ENCODE measurements at places on chromosomes 11 and 22.

- no peak for DNase-seq
Measured at GRCh38 chr11:130426837-130427341, 1.5 kb downstream of the ADAMTS8 start.

GRCh38 chr22:48244388-48245195, 1482.1 kb downstream of the TBC1D22A start:
- DNase-seq, result no peak

GRCh38 chr11:130074736-130075135, 5.0 kb downstream of the APLP2 start:
- DNase-seq, result no peak

DNA sequence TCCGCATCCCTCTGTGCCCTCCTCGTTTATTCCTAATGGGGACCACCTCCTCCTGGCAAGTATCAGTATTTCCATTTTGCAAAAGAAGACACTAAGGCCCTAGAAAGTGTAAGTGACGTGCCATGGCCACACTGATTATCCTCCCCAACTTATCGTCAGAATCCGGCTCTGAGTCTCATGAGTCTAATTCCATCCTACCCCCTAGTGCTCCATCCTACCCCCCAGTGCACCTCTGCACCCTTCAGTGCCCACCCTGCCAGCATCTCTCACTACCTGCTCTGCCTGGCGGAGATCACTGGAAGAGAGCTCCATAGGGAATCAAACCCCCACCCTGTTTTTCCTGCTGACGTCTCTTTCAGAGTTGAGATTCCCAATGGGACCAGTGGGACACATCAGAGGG, 31.8 kb downstream of the PRDM11 start:
- DNase-seq, result no peak

DNA sequence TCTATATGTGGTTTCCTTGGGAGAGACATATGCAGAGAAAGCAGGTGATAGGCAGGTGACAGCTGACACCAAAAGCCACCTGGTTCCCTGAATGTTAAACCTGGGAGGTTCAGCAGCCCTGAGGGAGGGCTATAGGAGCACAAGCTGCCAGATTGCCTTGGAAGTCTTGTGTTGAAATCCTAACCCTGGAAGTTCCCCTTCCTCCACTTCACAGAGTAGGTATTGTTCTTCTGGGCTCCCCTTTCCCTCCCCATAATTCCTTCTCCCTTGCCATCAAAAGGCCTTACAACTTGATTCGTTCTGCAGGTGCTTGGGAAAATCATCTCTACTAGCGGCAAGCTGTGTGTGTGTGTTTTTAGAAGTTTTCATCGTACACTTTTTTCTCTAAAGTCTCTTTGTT, 5.4 kb downstream of the LDLRAD3 start:
- DNase-seq, result no peak

DNA sequence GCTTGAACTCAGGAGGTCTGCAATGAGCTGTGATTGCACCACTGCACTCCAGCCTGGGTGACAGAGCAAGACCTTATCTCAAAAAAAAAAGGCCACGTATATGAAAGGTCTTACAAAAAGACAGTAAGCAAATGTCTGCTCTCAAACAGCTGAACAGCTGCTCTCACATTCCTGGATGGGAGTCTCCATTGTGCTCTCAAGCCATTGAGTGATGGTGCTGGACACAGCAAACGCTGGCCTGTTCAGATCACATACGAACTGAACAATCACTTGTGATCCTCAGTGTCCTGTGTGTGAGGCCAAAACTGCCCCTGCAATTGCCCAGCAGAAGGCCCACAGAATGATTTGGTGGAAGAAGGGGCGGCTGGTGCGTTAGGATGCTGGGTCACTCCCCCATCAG, 34.4 kb upstream of the YWHAH start:
- no peak for DNase-seq

DNA sequence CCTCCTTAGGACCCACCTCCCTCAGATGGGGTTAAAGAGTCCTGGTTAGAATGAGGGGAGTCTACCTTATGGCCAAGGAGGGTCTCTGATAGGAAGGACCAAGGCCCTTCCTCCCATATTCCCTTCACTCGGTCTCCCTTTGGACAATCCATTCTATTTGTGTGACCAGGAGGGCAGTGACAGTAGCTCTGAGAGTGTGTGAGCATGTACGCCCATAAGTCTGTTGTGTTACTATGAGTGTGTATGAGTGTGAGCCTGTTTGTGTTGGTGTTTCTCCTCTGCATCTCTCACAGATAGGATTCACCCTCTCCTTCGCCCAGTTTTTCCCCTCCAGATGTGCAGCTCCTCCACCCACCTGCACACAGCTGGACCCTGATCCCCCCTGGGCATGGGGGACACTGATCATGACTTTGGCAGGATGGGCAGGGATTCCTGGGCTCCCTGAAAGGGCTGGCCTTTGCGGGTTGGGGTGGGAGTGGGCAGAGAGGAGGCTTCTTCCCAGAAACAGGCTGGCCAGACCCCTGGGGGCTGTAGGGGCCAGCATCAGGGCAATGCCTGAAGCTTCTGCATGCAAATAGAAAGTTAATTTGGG, 14.5 kb downstream of the PHLDB1 start:
- DNase-seq, result no peak

- DNase-seq, result no peak
Measured at GRCh38 chr11:16610738-16611388, 127.6 kb upstream of the C11orf58 start.

DNA sequence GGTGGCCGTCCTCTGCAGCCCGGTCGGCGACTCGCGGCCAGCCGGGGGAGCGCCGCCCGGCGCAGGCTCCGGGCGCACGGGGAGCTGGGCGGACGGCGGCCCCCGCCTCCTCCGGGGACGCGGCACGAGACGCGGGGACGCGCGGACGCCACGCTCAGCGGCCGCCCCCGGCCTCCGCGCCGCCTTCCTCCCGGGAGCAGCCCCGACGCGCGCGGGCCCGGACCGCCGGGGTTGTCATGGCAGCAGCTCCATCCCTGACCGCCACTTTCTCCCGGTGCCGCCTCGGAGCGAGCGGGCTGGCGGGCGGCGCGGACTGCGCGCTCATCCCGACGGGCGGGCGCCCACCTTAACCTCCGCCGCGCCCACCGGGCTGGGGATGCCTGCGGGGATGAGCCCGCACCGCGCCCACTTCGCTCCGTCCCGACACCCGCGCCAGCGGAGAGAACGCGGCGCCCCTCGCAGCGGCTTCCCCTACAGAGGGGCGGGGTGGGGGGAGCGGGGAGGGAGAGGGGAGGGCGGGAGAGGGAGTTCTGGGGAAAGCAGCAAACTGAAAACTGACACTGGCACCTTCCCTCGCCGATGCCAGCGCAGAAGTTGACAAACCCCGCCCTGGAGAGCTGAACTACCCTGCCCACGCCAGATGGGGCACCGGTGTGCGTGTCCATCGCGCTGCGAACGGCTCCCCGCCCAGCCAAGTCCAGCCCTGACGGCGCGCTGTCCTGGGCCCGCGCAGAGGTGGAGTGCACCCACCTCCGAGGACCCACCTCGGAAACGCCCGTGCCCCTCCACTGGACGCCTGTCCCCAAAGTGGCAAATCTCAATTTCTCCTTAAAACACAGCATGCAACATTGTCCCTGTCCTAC, 588.4 kb downstream of the OPCML start:
- DNase-seq, result no peak

GRCh38 chr22:19674129-19674928, 40.0 kb upstream of the SEPTIN5 start:
- no peak for DNase-seq

DNA sequence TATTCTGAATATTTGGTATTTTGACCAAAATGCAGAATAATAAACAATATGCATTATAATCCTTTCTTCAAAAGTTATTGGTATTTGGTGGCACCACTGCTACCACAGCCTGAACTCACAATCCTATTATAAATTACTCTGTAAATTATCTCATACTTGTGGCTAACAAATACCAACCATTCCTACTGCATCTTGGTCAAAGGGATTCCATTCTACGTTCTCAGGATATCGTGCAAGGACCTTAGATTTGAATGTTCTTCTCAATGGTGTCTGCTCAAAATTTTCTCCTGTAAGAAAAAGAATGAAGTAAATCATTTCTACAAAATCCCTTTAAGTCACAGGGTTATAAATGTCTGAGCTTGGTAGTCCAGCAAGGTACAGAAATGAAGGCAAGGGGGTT, 58.7 kb downstream of the DENND5A start:
- no peak for DNase-seq

- peak; percentile 65 for DNase-seq
Measured at GRCh38 chr11:72724851-72725723, 27.1 kb downstream of the ARAP1 start.

DNA sequence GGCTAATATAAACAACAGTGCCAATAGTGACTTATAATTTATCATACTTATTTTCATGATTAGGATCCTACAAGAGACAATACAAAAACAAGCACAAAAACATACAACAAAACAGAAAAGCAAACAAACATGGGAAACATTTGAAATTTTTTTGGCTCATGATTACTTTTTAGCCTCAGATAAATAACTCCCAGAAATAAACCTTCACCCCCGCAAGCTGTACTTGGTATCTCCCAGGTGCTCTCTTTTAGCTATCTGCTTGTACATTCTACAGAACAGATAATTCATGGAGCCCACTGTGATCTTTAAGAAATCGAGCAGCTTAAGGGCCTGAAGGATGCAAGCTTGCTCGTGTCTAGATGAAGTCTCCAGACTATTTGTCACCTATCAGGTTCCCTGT, 883 bp downstream of the NXPE4 start:
- DNase-seq, result no peak

DNA sequence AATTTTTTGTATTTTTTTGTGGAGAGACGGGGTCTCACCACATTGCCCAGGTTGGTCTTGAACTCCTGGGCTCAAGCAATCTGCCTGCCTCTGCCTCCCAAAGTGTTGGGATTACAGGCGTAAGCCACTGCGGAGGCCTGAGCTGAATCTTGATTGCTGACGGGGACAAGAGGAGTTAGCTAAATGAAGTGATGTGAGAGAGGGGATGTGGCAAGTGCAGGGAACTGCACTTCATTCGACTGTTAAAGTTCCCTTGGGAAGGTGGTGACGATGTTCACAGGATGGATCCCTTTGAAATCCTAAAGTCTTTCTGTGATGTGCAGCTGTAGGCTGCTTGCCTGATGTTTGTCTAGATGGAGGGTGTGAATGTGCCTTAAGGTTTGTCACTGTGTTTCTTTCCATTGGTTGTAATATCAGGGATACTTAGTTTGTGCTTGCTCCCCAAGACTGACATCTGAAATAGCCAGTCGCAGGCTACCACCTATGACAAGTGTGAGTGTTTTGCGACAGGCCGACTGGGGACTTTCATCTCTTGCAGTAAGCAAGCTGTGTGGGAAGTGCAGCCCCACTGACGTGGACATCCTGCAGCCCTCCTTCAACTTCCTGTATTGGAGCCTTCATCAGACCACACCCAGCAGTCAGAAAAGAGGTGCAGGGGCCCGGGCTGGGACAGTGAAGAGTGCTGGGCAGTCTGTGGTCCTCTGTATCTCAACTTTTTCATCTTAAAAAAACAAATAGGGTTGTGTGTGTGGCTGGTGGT, 19.6 kb upstream of the CCDC134 start:
- peak; percentile 99 for DNase-seq

GRCh38 chr22:28448625-28449024, 231.0 kb downstream of the TTC28 start:
- DNase-seq, result no peak
